GM23338 (cell line): ENCODE measurements at places on chromosomes 13 and 19.
A peak's percentile ranks its signal among the peaks of the same experiment; 100 is the strongest.

DNA sequence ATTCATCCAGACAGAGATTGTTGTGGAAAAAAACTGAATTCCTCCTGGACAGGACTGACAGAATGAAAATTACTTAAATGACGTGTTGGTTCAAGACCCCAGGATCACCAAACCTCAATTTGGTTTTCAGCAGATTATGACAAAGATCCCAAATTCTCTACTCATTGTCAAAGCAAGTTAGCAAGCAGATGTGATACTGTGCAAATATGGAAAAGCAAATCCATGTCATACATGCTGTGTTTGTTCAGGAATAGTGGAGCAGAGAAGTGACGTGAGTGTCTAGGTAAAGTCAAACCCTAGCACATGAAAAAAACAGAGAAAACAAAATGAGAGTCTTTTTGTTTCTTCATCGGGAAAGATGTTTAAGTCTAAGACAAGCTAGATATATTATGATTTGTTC is 169.2 kb upstream of the NBEA start:
- no peak for DNase-seq

DNA sequence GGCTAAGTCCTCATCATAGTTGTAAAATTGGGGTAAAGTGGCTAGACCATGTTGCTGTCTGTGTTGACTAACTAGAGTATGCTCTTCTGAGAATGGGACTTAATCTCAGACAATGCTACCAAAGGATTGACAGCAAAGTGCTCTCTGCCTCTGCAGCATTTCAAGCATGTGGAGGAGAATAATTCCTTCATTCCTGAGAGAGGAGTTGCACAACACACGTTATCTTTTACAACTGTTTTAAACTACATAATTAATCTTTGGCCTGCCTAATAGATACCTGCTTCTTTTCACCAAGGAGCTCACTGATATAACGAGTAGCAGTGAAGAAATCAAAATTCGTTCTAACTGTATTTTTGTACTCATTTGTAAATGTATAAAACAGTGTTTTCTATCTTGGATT is 2172.2 kb downstream of the PCDH9 start:
- no peak for DNase-seq

DNA sequence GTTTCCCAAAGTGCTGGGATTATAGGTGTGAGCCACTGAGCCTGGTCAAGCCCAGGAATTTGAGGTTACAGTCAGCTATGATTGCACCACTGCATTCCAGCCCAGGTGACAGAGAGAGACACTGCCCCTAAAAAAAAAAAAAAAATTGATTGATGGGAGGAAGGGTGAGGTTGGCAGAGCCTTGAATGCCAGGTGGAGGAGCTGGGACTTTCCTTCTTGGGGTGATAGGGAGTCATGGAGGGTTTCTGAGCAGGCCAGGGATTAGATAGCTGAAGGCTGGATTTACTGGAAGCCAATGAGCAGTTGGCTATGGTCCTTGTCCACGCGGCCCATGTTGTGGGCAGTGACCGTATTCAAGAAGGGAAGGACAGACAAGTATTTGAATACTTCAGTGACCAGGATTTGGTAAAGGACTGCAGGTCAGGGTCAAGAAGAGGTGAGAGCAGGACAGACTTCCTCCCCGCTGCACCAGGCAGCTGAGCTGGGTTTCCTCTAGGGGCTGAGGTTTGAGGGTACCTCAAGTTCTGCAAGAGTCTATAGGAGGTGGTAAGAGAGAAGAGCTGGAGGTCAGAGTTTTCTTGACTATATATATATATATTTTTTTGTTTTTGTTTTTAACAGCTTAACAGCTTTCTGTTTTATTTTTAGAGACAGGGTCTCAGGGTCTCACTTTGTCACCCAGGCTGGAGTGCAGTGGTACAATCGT is 6.9 kb upstream of the ICAM4 start:
- no peak for DNase-seq

DNA sequence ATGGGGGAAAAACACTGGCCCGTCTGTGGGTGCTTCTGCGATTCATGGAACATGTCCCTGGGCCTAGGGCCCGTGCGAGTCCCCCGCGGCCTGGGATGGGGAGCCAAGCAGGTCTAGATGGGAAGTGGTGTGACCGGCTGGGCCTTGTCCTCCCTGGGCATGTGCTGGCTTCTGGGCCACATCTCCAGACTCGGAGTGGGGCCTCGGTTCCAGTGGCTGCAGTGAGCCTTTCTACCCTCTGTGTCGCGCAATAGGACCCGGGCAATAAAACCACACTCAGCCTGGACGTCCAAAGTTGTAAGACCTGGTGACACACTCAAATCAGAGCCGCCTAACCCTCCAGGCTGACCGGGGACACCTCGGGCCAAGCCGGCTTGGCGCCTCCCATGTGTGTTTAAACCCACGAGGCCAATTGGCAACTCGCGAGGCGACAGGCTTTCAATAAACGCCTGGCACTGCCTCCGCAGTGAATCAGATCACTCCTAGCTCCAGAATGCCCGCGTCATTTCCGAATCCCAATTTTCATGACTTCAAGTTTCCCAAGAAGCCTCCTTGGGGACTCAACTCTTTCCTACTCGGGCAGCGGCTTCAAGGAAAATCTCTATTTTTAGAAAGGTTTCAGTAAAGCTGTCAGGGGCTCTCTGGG is 57.3 kb downstream of the KLF2 start:
- no peak for DNase-seq

DNA sequence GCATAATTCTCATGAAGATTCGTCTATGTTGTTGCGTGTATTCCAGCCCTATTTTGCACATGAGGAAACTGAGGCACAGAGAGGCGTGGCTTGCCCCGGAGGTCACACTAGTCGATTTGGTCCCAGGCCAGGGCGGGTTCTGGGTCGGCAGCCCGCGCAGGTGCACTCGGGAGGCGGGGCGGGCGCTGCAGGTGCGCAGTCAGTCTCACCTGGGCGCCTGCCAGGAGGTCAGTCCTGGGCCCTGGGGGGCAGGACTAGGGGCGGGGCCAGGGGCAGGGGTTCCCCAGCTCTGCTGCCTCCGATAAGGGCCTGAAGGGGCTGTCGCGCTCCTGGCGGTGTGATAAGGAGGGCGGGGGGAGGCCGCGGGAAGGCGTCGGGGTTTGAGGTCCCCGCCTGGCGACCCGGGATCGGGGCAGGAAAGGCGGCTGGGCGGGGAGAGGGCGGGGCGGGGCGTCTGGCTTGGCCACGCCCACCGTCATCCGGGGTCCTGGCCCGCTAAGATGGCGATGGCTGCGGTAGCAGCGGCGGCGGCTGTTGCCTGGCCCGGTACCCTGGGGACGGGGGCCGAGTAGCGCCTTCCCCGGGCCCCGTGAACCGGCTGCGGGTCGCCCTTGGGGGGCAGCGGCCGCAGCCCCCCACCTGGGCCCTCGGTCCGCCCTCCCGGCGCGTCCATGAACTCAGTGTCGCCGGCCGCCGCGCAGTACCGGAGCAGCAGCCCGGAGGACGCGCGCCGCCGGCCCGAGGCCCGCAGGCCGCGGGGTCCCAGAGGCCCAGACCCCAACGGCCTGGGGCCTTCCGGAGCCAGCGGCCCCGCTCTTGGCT is at the start of gene ATG4D:
Gene ATG4D, plus strand, starts transcription at position 485 of the 822 bp plus-strand sequence. Its CDS starts 187 bp downstream, at position 672.
- DNase-seq: peak; percentile 93

GRCh38 chr19:40530091-40530901 is 46.4 kb upstream of the SHKBP1 start:
- DNase-seq: peak; percentile 83

DNA sequence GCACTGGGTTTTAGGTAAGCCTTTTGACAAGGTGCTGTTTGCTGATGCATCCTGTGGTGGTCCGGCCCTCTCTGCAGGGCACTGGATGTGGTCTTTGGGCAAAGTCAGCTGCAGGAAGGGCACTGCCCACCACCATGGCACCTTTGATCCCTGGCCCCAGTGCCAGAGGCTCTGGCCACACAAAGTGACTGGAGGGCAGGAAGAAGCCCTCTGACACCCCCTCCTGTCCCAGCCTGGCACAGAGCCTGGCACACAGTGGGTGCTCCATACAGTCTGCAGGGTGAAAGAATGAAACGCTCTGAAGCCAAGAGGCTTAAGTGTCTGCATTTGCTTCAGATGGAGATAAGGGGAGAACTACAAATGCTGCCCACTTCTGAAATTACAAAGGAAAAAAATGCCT is 47.6 kb upstream of the CNMD start:
- no peak for DNase-seq

GRCh38 chr19:45164577-45165335 is 4.0 kb upstream of the NKPD1 start:
- peak; percentile 82 for DNase-seq

GRCh38 chr19:12952488-12953137 is 4.4 kb downstream of the GADD45GIP1 start:
- no peak for DNase-seq

- peak; percentile 64 for DNase-seq
Measured at GRCh38 chr19:6108721-6109633, 1.3 kb downstream of the RFX2 start.

- peak; percentile 39 for DNase-seq
Measured at GRCh38 chr19:7292950-7293761, 1.1 kb downstream of the INSR start.

DNA sequence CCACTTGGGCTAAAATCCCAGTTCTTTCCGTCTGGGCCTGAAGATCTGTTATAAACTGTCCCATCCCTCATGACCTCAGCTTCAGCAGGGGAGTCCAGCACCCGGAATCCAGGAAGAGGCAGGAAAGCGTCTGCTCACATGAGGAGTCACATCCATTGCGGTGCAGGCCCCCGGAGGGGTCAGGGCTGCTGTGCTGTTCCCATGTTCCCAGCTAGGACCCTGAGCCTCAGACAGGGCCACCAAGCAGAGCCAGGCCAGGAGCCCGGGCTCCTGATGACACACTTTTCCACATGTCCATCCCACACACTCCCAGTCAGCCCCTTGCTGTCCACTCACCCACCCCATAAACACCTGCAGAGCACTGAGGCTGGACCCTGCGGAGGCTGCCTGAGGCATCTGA is 45.3 kb upstream of the VSTM2B start:
- no peak for DNase-seq

- DNase-seq: peak; percentile 77
Measured at GRCh38 chr19:2653710-2654707, 48.5 kb downstream of the GNG7 start.

- DNase-seq: no peak
Measured at GRCh38 chr13:32135056-32135390, 103.4 kb downstream of the FRY start.

- DNase-seq: no peak
Measured at GRCh38 chr19:32388393-32388855, 17.1 kb upstream of the DPY19L3 start.

DNA sequence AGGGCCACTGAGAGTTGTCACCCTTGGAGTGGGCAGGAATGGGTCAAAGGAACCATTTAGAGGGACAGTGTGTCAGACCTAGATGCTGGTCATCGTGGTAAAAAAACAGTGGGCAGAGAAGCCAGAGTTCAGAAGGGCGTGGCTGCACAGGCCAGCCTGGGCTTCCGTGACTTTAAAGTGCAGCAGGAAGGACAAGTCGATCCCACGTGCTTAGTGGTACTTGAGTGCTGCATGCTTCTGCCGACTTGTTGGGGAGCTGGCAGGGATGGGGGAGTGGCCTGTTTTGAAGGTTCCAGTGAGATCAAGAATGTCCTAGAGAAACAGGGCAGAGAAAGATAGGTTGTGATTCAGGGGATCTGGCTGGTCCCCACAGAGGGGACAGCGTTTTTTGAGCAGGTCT is 17.0 kb downstream of the LYL1 start:
- DNase-seq: no peak

DNA sequence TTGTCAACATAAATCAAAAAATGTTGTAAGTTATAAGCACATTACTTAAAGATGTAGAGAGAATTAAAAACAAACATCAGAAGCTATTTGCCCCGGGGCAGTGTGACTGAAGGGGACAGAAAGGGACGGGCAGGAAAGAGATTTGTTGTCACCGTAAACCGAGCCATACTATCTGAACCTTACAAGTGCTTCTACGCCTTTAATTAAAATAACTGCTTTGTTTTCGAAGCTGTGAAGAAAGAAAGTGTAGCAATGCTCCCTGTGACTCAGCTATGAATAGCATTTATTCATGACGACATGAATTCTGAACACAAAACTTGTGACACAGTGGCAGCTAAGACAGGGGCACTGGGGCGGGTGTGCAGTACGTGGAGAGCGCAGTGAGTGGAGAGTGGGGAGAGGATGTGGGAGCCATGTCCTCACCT is 30.0 kb downstream of the ZNF787 start:
- DNase-seq: no peak

DNA sequence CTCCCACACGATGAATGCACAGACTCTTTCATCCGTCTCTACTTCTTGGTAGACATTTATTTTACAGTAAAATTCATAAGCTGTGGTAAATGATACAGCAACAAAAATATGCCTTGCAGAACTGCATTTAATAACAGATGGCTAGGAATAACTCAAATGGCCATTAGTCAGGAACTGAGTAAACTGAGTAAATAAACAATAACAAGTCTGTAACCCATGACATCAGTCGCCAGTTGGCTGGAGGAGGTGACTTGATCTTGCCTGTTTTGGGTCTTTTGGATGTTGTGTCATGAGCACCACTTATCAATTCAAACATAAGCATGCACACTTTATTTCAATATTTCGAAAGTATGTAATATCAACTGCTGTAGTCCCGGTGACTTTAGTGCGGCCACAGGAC is 632.6 kb upstream of the ARGLU1 start:
- DNase-seq: no peak

DNA sequence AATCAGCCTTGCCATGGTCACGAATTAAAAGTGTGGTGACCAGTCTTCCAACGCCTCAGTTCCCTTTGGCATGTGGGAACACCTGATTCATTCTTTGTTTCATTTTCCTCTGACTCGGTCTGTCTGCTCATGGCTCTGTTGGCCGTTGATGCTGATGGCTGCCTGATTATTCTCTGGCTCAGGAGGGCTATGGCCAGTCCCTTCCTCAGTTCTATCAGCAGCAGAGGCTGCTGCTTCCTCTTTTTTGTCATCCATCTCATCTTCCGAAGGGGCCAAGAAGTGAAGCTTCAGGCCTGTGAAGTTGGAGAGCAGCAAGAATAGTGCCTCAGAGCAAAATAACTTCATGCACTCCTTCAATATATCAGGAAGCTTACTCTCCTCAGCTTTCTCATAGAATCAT is 9.5 kb upstream of the MLNR start:
- no peak for DNase-seq

- no peak for DNase-seq
Measured at GRCh38 chr13:53124623-53125022, 96.0 kb downstream of the OLFM4 start.

DNA sequence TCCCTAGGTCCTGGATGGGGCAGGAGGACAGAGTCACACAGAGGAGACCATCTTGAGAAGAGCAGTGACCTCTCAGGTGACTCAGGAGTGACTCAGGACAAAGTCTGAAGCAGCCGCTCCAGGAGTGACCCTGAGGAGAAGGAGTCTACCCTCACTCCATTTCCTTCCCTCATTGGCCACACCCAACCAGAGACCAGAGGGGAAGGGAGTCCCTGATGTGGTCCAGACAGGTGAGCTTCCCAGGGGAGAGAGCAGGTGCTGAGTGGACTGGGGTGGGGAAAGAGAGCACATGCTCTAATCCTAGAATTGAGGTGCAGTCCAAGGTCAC is 75.5 kb upstream of the MEDAG start:
- no peak for DNase-seq
